Purkinje cell (primary cell): ENCODE measurements at places on chromosomes 6 and 20. TPM values are rescaled to one million over a fixed set of nuclear protein-coding genes. Genes with fewer than 3 reads are reported as not detected.

Gene CNKSR3
- polyA plus RNA-seq = 0.63 and 1.5 TPM in 2 replicates

Gene DNAH8
- not detected in 2 replicates for polyA plus RNA-seq

Gene TRAPPC3L
- polyA plus RNA-seq = 0.30 TPM in 1 of 2 replicates, not detected in the other

Gene FOXO3
- polyA plus RNA-seq = 12.3 and 17.7 TPM in 2 replicates

Gene IP6K3
- polyA plus RNA-seq = 0.09 and 2.7 TPM in 2 replicates

Gene NRN1
- polyA plus RNA-seq = 5.6 and 41.7 TPM in 2 replicates

Gene KCNB1
- 10.3 and 12.3 TPM in 2 replicates for polyA plus RNA-seq

Gene ADGRF1
- not detected in 2 replicates for polyA plus RNA-seq

Gene TRIM31
- not detected in 2 replicates for polyA plus RNA-seq

Gene KHDC1L
- 1.8 TPM in 1 of 2 replicates, not detected in the other for polyA plus RNA-seq

Gene ZNF512B
- polyA plus RNA-seq = 0.05 and 0.06 TPM in 2 replicates

Gene POPDC3
- polyA plus RNA-seq = 13.0 and 13.5 TPM in 2 replicates

Gene KHDRBS2
- polyA plus RNA-seq = 20.4 and 20.7 TPM in 2 replicates

Gene CCDC28A
- 45.7 and 61.3 TPM in 2 replicates for polyA plus RNA-seq

Gene MYBL2
- polyA plus RNA-seq = not detected in 2 replicates

Gene SLC9A8
- 1.7 and 3.9 TPM in 2 replicates for polyA plus RNA-seq

Gene PTK6
- not detected in 2 replicates for polyA plus RNA-seq

Gene TFAP2D
- not detected in 2 replicates for polyA plus RNA-seq

Gene ADGB
- polyA plus RNA-seq = not detected in 2 replicates

Gene ZHX3
- 4.0 and 9.3 TPM in 2 replicates for polyA plus RNA-seq

Gene CST5
- polyA plus RNA-seq = not detected in 2 replicates

Gene UST
- 7.2 and 11.7 TPM in 2 replicates for polyA plus RNA-seq

Gene CALHM5
- polyA plus RNA-seq = not detected in 2 replicates

Gene ULBP2
- 5.6 and 9.5 TPM in 2 replicates for polyA plus RNA-seq

Gene MCUR1
- polyA plus RNA-seq = 14.6 and 27.1 TPM in 2 replicates

Gene JPH2
- not detected in 2 replicates for polyA plus RNA-seq

Gene CNR1
- 25.1 and 28.2 TPM in 2 replicates for polyA plus RNA-seq

Gene PPP1R3G
- polyA plus RNA-seq = 0.10 and 0.55 TPM in 2 replicates

Gene PGC
- not detected in 2 replicates for polyA plus RNA-seq

Gene IL22RA2
- not detected in 2 replicates for polyA plus RNA-seq

Gene ANKEF1
- polyA plus RNA-seq = 2.5 and 3.1 TPM in 2 replicates

Gene POU5F1
- polyA plus RNA-seq = not detected in 2 replicates

Gene SAMD10
- 0.25 and 0.73 TPM in 2 replicates for polyA plus RNA-seq

Gene CD93
- polyA plus RNA-seq = not detected in 2 replicates

Gene CST8
- polyA plus RNA-seq = not detected in 2 replicates

Gene CALHM6
- 10.9 and 13.7 TPM in 2 replicates for polyA plus RNA-seq

Gene RBPJL
- polyA plus RNA-seq = not detected in 2 replicates

Gene HLA-G
- polyA plus RNA-seq = not detected in 2 replicates

Gene KCNG1
- polyA plus RNA-seq = 0.93 TPM in 1 of 2 replicates, not detected in the other

Gene FOXS1
- not detected in 2 replicates for polyA plus RNA-seq

Gene SEMG2
- polyA plus RNA-seq = not detected in 2 replicates

Gene DDX43
- not detected in 2 replicates for polyA plus RNA-seq

Gene COL9A3
- polyA plus RNA-seq = 1.3 and 1.8 TPM in 2 replicates

Gene IL17A
- polyA plus RNA-seq = not detected in 2 replicates

Gene LATS1
- polyA plus RNA-seq = 5.4 and 8.0 TPM in 2 replicates

Gene PPIL6
- polyA plus RNA-seq = 16.7 and 18.1 TPM in 2 replicates

Gene MACROD2
- 36.7 and 37.2 TPM in 2 replicates for polyA plus RNA-seq

Gene METTL24
- polyA plus RNA-seq = 1.1 TPM in 1 of 2 replicates, not detected in the other

Gene TRERF1
- 1.4 and 2.5 TPM in 2 replicates for polyA plus RNA-seq

Gene KIF25
- polyA plus RNA-seq = 5.7 and 13.7 TPM in 2 replicates

Gene CCM2L
- 0.13 TPM in 1 of 2 replicates, not detected in the other for polyA plus RNA-seq

Gene DAAM2
- polyA plus RNA-seq = 0.80 TPM in 1 of 2 replicates, not detected in the other

Gene TSPYL4
- 73.9 and 95.4 TPM in 2 replicates for polyA plus RNA-seq

Gene ULBP3
- polyA plus RNA-seq = not detected in 2 replicates

Gene IL17F
- 7.1 and 12.9 TPM in 2 replicates for polyA plus RNA-seq

Gene SLC44A4
- polyA plus RNA-seq = not detected in 2 replicates

Gene GPR63
- polyA plus RNA-seq = 123 and 129 TPM in 2 replicates

Gene IMPG1
- 0.34 and 6.7 TPM in 2 replicates for polyA plus RNA-seq

Gene MOXD1
- 2.4 TPM in 1 of 2 replicates, not detected in the other for polyA plus RNA-seq

Gene SIRPA
- polyA plus RNA-seq = 8.0 and 19.7 TPM in 2 replicates
